Progenitor cell of endocrine pancreas (in vitro differentiated cells): ENCODE measurements at places on chromosomes 2 and 18. TPM values are rescaled to one million over a fixed set of nuclear protein-coding genes. Genes with fewer than 3 reads are reported as not detected.
A peak's percentile ranks its signal among the peaks of the same experiment; 100 is the strongest.

- DNase-seq: no peak
These were observed 1603.8 kb upstream of the ZEB2 start for GRCh38 chr2:146123714-146124113.

DNA sequence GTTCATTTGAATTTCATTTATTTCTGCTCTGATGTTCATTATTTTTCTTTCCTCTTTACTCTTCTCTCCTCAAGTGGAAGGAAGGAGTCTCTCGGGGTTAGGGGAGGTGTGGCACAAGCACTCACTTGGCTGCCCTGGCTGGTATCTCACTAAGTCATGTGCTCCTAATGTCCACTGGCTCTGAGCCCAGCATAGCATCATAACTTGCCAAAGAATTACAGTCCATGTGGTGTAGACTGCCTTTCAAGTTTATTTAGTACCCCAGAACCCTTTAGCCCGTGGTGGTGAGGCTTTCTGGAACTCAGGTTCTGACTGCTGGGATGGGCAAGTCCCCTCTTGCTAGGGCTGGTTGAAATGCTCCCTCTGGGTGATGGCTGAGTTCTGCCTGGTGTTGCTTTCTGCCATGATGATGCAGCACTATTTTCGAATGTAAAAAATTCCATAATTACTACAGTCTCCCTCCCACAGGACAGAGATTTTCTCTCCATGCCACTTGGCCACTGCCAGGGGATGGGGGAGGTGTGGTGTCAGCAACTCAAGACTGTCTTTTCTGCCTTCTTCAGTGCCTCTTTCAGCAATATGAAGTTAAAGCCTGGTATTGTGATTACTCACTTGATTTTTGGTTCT is 22.2 kb downstream of the SPAG16 start:
- DNase-seq: no peak

- no peak for DNase-seq
These were observed 342.7 kb upstream of the REG3G start for GRCh38 chr2:78682781-78683180.

GRCh38 chr2:96072746-96073145 is 38.0 kb upstream of the GPAT2 start:
- no peak for DNase-seq

- DNase-seq: no peak
These were observed 40.5 kb upstream of the EFHD1 start for GRCh38 chr2:232592772-232593395.

DNA sequence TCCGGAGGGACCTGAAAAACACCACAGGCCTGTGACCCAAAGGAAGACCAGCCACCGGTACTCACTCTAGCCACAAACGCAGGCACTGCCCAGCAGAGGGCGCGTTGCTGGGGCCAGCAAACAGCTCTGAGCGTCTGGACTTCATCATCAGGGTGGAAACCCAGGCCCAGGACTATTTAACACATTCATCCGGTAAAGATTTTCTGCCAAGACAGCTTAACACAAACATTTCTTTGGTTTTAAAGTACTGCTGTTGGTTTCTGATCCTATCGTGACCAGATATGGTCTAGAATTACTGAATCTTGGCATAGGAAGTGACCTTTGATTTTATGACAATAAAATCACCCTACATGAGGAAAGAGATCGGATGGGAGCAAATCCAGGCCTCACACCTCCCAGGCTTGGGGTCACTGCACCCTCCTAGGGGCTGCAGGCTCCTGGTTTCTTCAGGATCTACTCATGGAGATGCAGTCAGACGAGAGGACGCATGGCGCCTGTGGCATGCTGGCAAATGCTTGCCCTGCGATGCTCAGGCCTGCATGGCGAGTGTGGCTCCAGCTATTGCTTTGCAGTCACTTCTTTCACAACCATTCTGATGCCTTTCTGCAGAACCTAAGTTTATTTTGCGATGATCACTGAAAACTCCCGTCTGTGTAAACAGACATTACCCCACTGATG is 130.4 kb downstream of the COL4A4 start:
- peak; percentile 57 for DNase-seq

- no peak for DNase-seq
These were observed 33.0 kb downstream of the TMEFF2 start for GRCh38 chr2:192161656-192162290.

GRCh38 chr2:30109856-30110255 is 37.0 kb upstream of the YPEL5 start:
- DNase-seq: no peak

- DNase-seq: no peak
These were observed 304.5 kb downstream of the NDUFA10 start for GRCh38 chr2:239720361-239721360.

DNA sequence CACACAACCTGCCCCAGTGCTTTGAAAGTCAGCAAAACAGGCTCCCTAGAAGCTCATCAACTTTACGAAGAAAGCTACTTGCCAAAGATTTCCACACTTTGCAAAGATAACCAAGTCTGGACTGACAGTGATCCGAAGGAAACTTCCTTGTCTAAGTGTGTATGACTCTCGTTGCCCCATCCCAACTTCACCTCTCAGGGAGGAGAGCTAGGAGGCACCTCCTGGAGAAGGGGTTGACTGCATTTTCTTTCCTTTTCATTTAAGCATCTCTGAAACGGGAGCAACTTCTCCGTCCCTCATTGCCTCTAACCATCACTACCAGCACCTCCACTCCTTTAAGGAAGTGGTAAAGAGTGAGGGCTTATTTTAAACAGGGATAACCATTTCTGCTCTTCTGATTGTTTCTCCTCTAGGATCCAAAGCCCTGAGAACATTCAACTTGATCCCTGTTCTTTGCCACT is 7.0 kb downstream of the ZEB2 start:
- no peak for DNase-seq

DNA sequence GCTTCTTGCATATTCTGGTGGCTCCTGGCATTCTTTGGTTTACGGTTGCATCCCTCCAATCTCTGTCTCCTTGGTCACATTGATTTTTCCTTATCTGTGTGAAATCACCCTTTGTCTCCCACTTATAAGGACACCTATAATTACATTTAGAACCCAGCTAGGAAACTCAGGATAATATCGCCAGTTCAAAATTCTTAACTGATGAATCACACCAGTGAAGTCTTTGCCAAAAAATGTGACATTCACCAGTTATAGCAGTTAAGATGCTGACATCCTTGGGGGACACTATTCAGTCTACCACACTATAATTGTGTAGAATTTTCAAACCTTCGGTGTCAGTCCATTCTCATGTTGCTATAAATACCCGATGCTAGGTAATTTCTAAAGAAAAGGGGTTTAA is 320.2 kb downstream of the TMX3 start:
- no peak for DNase-seq

DNA sequence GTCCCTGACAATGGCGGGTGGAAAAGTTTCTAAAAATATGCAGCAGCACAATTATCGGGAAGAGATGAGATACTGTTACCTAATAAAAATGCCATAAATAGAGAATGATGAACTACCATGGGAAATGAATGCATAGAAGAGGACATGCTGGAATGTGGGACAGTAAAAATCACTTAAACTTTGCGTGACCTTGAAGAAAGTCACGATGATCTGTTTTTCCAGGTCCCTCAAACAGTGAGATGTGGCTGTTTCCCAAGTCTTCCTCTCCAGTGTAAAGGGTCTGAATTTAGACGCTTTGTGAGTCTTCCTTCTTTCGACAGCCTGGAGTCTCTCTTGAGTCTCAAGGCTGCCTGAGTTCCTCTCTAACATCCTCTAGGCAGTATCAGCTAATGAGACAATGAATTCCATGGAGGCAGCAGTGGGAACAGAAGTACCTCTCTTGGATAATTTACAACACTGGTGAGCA is 1.4 kb downstream of the CLUL1 start:
- DNase-seq: no peak

DNA sequence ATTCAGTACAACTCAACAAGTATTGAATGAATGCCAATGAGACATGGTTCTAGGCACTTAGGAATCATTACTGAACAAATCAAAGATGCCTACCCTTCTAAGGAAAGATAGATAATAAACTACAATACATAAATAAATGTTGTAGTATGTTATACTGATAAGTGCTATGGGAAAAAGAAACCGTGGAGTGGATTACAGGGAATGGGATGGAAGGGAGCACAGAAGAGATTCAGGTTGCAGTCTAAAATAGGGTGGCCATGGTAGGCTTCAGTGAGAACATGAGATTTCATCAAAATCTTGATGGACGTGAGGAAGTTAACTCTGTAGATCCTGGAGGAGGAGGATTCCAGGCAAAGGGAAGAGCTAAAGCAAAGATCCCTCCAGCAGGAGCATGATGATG is 17.9 kb upstream of the CREB1 start:
- DNase-seq: no peak

GRCh38 chr2:137689549-137689948 is 274.7 kb upstream of the HNMT start:
- no peak for DNase-seq

- no peak for DNase-seq
These were observed 47.8 kb downstream of the TMEM163 start for GRCh38 chr2:134670955-134671354.

DNA sequence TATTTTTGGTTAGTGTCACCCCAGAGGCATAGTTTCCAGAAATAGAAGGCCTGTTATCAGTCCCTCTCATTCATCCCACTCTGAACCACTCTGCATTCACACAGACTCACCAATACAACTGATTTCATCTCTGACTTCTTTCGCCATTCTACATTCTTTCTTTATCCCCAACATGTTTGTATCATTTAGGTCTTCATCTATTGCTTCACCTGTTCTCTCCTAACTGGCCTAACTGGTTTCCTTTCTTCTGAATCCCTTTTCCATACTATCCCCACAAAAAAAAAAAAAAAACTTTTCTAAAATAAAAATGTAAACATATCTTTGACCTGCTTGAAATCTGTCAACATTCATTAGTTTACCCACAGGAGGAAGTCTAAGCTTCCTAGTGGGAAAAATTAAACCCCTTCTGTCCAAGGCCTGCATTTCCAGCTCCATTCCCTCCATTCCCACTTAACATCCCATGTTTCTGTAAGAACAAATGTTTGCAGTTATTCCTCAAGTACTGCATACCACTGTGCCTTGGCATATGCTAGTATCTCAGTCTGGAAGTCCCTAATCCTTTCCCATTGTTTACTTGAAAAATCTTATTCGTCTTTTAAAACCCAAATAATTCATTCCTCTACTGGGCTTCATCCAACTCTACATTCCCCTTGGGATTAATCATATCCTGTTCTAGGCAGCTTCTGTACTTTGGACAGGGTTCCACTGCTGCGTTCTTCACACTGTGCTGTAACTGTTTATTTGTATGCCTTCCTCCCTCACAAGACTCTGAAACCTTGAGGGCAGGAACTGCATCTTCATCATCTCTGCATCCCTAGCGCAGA is 68.5 kb downstream of the FIGN start:
- DNase-seq: no peak

- DNase-seq: no peak
These were observed 40.7 kb downstream of the EMILIN2 start for GRCh38 chr18:2887470-2887869.

The CXCR1 gene
- not detected in 2 replicates for total RNA-seq

The TMEM182 gene
- 6.4 and 8.1 TPM in 2 replicates for total RNA-seq

The ABCB11 gene
- total RNA-seq: 0.09 and 0.24 TPM in 2 replicates

The PAIP2B gene
- 23.9 and 25.1 TPM in 2 replicates for total RNA-seq

The KIF3C gene
- 42.3 TPM in 2 replicates for total RNA-seq
